Anterior cingulate cortex (tissue), 58 donors: ENCODE measurements at places on chromosomes 12 and 14.

- DNase-seq = no peak
Measured at GRCh38 chr14:58772794-58773620, 135.2 kb downstream of the DACT1 start.

GRCh38 chr12:52005903-52006703, 643 bp upstream of the TAMALIN start:
- DNase-seq = peak; percentile 45

DNA sequence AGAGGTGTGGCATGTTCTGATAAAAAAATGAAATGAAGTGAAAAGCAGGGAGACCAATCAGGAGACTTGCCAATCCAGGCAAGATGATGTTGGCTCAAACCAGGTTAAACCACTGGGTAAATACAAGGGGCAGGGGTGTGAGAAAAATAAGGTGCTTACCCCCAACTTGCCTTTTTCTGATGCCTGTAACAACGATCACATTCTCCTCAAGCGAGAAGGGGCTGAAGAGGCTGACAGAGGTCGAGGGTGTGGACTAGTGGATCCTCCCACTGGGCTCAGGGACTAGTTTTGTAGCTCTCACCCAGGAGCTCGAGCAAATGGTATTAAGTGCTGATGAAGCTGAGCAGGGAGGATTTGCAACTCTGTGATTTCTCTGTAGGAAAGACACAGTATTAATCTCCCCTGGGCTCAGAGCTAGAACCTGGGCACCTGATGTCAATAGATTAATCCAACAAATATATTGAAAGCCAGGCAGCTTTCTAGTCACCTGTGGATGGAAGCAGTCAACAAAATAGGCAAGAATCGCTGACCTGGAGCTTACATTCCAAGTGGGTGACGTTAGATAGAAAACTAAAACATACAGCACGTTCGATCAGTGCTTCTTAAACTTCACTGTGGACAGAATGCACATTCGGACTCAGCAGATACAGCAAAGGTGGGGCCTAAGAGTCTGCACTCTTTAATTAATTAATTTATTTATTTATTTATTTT, 15.2 kb upstream of the EAPP start:
- no peak for DNase-seq

DNA sequence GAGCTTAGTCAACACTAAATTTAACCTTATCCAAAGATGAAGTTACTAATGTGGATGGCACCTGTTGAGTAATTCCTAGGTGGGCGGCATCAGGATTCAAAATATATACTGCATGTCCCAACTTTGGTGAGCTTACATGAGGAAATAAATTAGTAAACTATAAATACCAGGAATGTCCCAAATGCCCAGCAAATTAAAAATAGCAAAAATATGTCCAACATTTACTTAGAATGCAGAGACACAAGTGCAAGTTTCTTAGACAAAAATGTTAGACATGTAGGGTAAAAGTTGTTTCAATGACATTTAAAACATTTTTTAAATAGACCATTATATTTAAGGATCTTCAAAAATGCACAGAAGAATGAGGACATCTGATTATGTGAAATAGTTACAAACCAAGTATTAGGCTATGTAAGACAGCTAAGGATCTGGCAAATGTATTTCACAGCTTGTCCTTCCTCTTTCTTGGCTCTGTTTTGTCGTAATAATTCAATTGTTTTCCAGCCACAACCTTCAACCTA, 115.9 kb downstream of the NAV3 start:
- no peak for DNase-seq

DNA sequence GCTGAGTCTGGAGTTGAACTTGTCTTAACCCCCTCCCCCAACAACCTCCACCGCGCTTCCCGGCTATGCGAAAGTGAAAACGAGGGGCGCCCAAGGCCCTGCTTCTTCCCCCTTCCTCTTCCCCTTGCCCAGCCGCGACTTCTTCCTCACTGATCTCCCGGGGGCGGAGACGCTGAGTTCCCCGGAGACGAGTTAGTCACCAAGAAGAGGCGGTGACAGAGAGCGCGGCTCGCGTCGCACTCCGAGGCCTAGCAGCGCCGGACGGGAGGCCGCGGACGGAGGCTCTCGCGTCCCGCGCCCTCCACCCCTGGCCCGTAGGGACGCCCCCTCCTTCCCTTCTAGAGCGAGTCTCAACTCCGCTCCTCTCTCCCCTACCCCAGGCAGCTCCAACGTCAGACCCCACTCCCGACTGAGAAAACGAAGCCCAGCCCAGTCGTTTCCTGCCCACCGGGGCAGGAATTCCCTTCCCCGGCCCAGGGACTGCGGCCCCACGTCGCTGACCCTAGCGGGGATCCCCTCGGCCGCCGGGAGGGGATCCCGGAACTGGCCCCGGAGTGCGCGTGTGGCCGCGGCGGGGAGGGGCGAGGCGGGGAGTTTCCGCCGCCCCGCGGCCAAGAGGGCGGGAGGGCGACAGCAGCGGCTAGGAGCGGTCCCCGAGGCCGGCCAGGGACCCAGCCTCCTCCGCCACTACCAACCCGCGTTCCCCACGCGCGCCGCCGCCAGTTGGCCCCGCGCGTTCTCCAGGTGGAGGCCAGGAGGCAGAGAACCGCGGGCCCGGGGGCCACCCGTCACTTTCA, 1.4 kb downstream of the BAZ1A start:
- peak; percentile 35 for DNase-seq
